A549 treated with Mapracorat at 1 μM for 4 hours (cell line): ENCODE measurements at places on chromosomes 16 and 17. TPM values are rescaled to one million over a fixed set of nuclear protein-coding genes. Genes with fewer than 3 reads are reported as not detected.

The ZNF205 gene
- total RNA-seq: 11.6 to 15.7 TPM (median 14.4 TPM) in 5 replicates

The EFCAB3 gene
- total RNA-seq: not detected in 5 replicates

The EFNB3 gene
- 1.1 to 1.3 TPM (median 1.2 TPM) in 5 replicates for total RNA-seq

The SLC25A11 gene
- total RNA-seq: 52.9 to 74.2 TPM (median 68.7 TPM) in 5 replicates

The APOH gene
- 3.7 to 5.9 TPM (median 4.6 TPM) in 5 replicates for total RNA-seq

The HOXB3 gene
- 4.2 to 6.1 TPM (median 5.1 TPM) in 5 replicates for total RNA-seq

The CCL1 gene
- total RNA-seq: not detected in 5 replicates

The CCDC154 gene
- total RNA-seq: 0.20 to 0.81 TPM (median 0.32 TPM) in 5 replicates

The KRT33A gene
- not detected in 5 replicates for total RNA-seq

The GRIN2C gene
- total RNA-seq: 0.16 to 0.65 TPM (median 0.23 TPM) in 5 replicates

The TMEM98 gene
- total RNA-seq: 42.5 to 53.4 TPM (median 46.5 TPM) in 5 replicates

The MT1F gene
- total RNA-seq: 17.4 to 29.3 TPM (median 19.9 TPM) in 5 replicates

The RAMP2 gene
- 0.63 to 1.7 TPM (median 0.90 TPM) in 5 replicates for total RNA-seq

The GGNBP2 gene
- 59.6 to 69.1 TPM (median 66.3 TPM) in 5 replicates for total RNA-seq

The DCXR gene
- 69.5 to 106 TPM (median 103 TPM) in 5 replicates for total RNA-seq

The CCL4L2 gene
- not detected in 5 replicates for total RNA-seq

The ADAP2 gene
- total RNA-seq: 2.1 to 3.5 TPM (median 3.2 TPM) in 5 replicates

The KIF19 gene
- total RNA-seq: 0.05 to 0.14 TPM (median 0.09 TPM) in 3 of 5 replicates, not detected in the others

The CCDC200 gene
- not detected in 5 replicates for total RNA-seq
